Hematopoietic multipotent progenitor cell treated with erythropoietin and hydrocortisone succinate and interleukin-3 and kit ligand, for 15 days (in vitro differentiated cells): ENCODE measurements at places on chromosomes 7 and 10.

DNA sequence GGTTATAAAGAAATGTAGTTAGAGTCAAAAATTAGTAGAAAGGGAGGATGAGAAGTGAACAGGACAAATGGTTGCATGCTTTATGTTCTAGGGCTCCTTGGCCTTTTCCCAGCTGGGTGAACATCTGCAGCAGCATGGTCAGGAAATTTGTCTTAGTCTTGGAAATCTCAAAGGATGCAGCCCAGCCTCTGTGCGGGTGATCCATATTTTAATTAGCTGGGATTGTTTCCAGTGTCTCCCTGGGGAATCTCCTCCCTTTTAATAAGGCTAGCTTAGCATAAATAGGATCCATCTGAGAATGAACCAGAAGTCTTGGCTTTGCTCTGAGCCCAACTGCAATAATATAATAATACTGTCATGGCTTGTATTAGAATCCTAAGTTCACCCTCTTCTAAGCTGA is 198.3 kb downstream of the PRKG1 start:
- no peak for DNase-seq

DNA sequence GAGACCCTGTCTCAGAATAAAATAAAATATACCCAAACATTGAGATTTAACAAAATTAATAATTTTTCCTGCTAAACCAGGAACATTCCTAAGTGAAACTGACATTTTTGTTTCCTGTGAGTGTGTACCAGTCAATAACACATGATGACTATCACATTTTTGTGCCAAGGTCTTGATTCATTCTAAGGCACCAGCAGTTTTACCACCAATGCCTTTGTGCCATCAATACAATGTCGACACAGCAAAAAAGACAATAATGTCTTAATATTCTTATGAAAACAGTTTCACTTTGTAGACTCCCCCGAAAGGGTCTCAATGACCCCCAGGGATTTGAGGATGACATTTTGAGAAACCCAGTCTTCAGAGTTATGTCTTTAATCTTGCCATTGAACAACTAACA is 7.2 kb upstream of the CADPS2 start:
- DNase-seq: no peak

DNA sequence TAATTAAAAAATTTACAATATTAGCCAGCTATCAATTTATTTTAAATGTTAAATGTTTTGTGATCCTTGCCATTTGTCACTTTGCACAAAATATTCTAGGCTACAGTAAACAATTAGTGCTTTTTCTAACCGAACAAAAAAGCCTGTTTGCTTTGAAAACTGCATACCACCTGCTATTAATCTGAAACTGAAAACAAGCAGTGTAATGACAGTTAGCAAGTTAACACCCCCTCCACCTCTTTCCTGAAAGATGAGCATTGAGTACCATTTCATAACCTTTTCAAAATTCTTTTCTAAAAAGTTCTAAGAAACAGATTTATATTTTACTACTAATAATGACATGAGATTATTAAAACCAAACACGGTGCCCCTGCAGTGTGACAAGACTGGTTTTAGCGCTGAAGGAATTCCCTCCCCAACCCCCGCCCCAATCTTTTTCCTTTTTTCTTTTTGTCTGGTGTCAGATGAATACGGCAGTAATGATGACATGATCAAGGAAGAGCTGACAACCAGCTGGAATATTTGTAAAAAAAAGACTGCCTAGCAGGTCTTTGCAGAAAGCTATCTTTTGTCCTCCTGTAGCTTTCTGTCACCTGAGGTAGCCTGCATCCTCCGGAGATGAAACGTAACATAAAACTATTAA is 175.6 kb downstream of the CHCHD3 start:
- DNase-seq: no peak

- DNase-seq: no peak
Observed at GRCh38 chr7:70937424-70937823, 194.5 kb upstream of the GALNT17 start.

GRCh38 chr7:94350734-94351133 is 44.0 kb upstream of the COL1A2 start:
- no peak for DNase-seq

GRCh38 chr10:132264966-132265889 is 42.5 kb downstream of the STK32C start:
- DNase-seq: no peak

- no peak for DNase-seq
Observed at GRCh38 chr10:88522715-88523114, 60.4 kb downstream of the RNLS start.

GRCh38 chr10:121317374-121317773 is 280.9 kb downstream of the FGFR2 start:
- DNase-seq: no peak

DNA sequence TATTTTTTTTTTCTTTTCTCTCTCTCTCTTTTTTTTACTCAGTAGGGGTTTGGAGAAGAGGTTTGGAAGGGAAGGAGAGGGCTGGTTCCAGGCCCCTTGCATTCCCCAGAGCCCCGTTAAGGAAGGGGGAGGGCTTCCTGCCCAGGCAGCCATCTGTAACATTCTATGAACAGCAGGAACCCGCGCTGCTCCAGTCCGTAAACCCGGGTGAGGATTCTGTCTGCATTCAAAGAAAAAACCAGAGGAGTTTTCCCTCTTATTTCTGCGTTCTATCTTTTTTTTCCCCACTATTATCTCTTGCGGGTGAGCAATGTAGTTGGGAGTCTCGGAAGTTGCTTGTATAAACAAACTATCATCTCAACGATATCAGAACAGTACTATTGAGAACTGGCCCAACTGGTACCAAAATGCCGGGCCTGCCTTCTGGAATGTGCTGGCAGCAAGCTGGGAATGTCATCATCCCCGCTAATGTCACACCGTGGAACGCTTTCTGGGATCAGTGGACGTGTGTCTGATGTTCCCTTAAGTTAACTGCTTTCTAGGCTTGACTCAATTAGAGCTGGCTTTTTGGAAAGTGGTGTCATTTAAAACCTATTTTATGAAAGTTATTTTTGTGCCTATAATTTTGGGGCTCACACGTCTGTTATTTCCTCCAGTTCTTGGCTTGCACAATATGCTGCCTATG is 153.1 kb upstream of the MEOX2 start:
- no peak for DNase-seq

DNA sequence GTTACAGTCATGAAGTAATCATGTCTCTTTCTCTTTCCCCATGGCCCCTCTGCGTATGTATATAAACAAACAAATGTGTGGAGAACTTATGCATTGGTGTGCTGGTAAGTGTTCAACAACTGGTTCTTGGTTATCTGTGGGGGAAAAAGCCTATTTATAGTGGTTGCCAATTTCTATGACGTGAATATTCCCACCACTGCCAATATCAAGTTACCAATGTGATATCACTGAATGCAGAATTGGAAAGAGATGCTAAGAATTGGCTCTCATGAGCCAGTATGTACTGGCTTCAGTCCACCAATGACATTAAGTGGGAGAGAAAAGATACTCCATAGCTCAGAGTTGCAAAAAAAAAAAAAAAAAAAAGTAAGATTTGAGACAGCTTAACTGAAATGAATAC is 399.7 kb downstream of the REEP3 start:
- DNase-seq: no peak

- no peak for DNase-seq
Observed at GRCh38 chr10:48806342-48806741, 121.7 kb downstream of the WDFY4 start.

- DNase-seq: no peak
Observed at GRCh38 chr7:152411389-152411788, 24.4 kb downstream of the KMT2C start.

GRCh38 chr10:19904202-19904661 is 88.0 kb downstream of the PLXDC2 start:
- no peak for DNase-seq

DNA sequence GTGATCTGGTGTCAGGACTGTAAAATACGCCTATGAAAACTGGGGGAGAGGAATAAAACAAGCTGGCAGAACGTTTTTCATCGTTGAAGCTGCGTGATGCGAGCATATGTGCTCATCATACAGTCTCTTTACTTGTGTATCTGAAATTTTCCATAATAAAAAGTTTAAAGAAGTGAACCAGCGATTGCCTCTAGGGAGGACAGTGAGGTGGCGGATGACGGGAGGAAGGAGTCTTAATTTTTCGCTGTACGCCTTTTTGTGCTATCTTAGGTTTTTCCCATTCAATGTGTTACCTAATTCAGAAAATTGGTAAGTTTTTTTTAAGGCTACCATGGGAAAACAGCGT is 891 bp upstream of the WAPL start:
- no peak for DNase-seq

GRCh38 chr7:142298009-142298408 is 40.2 kb upstream of the PRSS58 start:
- no peak for DNase-seq

DNA sequence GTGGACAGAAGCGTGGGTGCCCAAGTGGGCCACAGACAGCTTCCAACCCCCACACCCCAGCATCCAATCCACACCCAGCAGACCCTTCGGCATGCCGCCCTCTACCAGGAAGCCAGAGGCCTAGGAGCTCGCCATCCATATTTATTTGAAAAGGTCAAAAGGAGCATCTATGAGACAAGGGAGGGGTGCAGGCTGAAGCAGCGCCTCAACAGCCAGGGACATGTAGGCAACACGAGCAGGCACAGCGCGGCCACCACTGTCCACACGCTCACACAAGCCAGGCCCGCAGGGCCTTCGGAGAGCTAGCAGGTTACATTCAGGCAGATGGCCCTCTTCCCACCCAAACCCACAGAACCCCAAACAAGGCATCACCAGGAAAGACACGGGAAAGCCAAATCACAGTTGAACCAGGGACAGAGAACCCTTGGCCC is 34.6 kb downstream of the PSAP start:
- DNase-seq: no peak

GRCh38 chr7:17466216-17466615 is 167.8 kb downstream of the AHR start:
- no peak for DNase-seq
